K562 (cell line): ENCODE measurements at places on chromosomes 13 and 19. TPM values are rescaled to one million over a fixed set of nuclear protein-coding genes. Genes with fewer than 3 reads are reported as not detected.

GRCh38 chr19:1435378-1435989 lies 2.7 kb upstream of the RPS15 start:
- H3K4me1 ChIP-seq = peaks cover 79% of the 10 kb centered on the region
- peaks cover 62% of the 10 kb centered on the region; the same call in 2 of the 3 replicates for H3K36me3 ChIP-seq
- DNase-seq = no peak
- no peak overlapping the region for H3K4me3 ChIP-seq

- no peak overlapping the region for H3K27ac ChIP-seq
- no peak for DNase-seq
- peaks cover 13% of the 10 kb centered on the region for H3K4me1 ChIP-seq
- H3K4me3 ChIP-seq = peak overlapping the region; percentile 44
Measured at GRCh38 chr19:12052091-12052496, 667 bp downstream of the ZNF878 start.

DNA sequence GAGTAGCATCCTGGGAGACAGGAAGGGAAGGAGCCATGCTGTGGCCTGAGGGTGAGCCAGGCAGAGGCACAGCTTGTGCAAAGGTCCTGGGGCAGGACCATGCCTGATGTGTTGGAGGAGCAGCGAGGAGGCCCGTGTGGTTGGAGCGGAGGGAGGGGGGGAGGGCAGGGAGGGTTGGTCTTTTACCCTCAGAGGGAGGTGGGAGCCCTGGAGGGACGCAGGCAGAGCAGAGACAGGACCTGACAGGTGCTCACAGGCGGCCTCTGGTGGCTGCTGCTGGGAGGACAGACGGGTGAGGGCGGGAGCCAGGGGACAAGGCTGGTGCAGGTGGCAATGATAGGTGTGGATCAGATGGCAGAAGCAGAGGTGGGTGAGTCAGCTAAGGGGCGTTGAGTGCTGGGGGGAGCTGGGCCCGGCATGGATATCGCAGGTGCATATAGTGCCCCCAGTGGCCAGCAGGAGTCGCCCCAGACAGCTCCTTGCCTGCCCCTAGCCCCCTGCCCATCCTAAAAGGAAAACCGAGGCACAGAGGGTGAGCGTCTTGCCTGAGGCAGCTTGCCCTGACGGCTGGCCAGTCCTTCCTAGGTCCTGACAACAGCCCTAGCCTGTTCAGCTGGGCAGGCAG lies 9.8 kb upstream of the GNA15 start:
- peaks cover 1% of the 10 kb centered on the region; the same call in 1 of the 3 replicates for H3K36me3 ChIP-seq
- peak; percentile 75 for DNase-seq
- no peak overlapping the region for H3K4me3 ChIP-seq
- no peak overlapping the region for H3K27ac ChIP-seq
- H3K4me1 ChIP-seq = no peaks in the 10 kb centered on the region

- H3K27ac ChIP-seq = no peak overlapping the region
- H3K4me1 ChIP-seq = no peaks in the 10 kb centered on the region
- H3K36me3 ChIP-seq = no peaks in the 10 kb centered on the region
- H3K4me3 ChIP-seq = no peak overlapping the region
Measured at GRCh38 chr19:9128171-9128570, 1.4 kb upstream of the OR7G3 start.

- no peak overlapping the region for H3K4me3 ChIP-seq
- DNase-seq = no peak
- H3K4me1 ChIP-seq = no peaks in the 10 kb centered on the region
- no peaks in the 10 kb centered on the region for H3K27me3 ChIP-seq
Measured at GRCh38 chr13:73325723-73326558, 267.1 kb downstream of the KLF5 start.

DNA sequence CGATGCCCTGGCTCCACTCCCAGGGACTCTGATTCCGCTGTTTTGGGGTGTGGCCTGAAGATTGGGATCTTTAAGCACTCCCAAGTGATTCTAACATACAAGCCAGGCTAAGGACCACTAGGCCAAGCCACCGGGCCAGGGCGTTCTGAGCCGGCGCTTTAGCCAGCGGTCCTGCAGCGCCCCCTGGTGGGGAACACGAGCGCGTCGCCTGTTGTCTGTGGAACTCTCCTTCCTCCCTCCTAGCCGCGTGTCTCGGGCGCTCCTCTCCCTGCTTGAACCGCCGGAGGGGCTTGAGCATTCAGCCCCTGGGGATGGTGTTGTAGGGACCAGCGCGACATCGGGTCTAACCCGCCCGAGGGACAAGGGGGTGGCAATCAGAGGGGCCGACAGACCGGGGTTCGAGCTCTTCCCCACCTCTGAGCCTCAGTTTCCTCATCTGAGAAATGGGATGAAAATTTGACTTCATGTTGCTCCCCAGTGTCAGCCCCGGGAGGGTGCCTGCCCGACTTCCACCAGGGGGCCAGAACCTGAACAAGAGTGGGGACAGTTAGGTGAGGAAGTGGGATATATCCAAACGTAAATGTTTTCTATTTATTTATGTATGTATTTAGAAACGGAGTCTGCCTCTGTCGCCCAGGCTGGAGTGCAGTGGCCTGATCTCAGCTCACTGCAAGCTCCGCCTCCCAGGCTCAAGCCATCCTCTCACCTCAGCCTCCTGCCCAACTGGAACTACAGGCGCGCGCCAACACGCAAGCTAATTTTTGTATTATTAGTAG lies 18.0 kb upstream of the PNMA8B start:
- H3K36me3 ChIP-seq = no peaks in the 10 kb centered on the region
- peaks cover 8% of the 10 kb centered on the region; the same call in 1 of the 2 replicates for H3K27me3 ChIP-seq

DNA sequence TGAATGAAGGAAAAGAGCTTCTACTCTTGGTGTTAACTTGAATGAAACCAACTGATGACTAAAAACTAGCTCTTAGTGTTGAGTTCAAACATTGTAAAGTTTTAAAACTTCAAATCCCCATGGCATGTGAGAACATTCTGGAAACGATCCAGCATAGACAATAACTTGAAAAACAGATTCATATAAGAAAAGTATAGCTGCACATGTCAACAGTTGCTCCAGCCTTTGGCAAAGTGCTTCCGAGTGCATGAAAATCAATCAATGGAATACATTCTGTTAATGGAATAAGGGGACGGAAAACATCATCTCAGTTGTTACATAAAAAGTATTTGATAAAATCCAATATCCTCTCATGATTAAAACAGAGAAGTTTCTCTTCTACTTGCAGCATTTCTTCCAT lies 89.8 kb downstream of the MBNL2 start:
- H3K36me3 ChIP-seq = no peaks in the 10 kb centered on the region; the same call in 2 of the 3 replicates
- H3K27me3 ChIP-seq = no peaks in the 10 kb centered on the region
- H3K4me3 ChIP-seq = no peak overlapping the region

The ZNF112 gene
- total RNA-seq = 0.40 and 0.58 TPM in 2 replicates

DNA sequence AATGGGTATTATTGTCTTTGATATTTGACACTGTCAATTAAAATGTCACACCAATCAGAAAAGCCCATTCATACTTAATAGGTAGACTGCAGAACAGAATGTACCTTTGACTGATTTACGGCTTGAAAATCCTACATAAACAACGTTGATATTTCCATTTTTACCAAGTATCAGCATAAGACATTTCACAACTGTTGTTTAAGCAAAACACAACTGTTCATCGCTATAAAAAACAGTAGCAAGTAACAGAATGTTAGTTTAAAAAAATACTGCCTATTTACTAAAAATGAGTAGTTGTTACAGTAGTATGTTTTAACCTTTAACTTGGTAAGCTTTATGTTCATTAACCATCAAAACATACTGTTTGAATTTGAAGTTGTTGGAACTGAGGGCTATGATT lies 1096.6 kb downstream of the PCDH17 start:
- no peak overlapping the region for H3K27ac ChIP-seq
- no peak for DNase-seq
- H3K4me1 ChIP-seq = no peaks in the 10 kb centered on the region
- no peak overlapping the region for H3K4me3 ChIP-seq
- no peaks in the 10 kb centered on the region for H3K36me3 ChIP-seq
- H3K27me3 ChIP-seq = no peaks in the 10 kb centered on the region

The NOSIP gene
- 118 and 130 TPM in 2 replicates for total RNA-seq

DNA sequence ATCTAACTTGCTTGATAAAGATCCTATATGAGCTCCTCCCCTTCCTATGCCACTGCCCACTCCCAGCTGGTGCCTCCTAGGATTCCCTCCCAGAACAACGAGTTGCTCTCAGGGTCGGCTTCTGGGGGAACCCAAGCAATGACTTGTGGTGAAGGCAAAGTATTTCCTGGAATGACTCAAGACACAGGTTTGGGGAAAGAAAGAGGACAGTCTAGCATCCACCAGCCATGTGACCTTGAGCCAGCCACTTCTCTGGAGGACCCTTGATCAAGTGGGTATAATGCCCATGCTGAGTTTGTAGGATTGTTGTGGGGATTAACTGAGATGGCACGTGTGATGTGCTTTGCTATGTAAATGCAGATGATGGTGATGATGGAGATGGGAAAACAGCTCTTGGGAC lies 33.0 kb downstream of the MBD3L2B start:
- no peaks in the 10 kb centered on the region for H3K4me1 ChIP-seq
- DNase-seq = no peak
- no peaks in the 10 kb centered on the region for H3K36me3 ChIP-seq
- H3K27me3 ChIP-seq = peaks cover 21% of the 10 kb centered on the region
- H3K27ac ChIP-seq = no peak overlapping the region

The KLK4 gene
- total RNA-seq = not detected in 2 replicates

The ZNF729 gene
- not detected in 2 replicates for total RNA-seq
